Fibroblast of villous mesenchyme (primary cell): ENCODE measurements at places on chromosomes 7 and 10. TPM values are rescaled to one million over a fixed set of nuclear protein-coding genes. Genes with fewer than 3 reads are reported as not detected.

DNA sequence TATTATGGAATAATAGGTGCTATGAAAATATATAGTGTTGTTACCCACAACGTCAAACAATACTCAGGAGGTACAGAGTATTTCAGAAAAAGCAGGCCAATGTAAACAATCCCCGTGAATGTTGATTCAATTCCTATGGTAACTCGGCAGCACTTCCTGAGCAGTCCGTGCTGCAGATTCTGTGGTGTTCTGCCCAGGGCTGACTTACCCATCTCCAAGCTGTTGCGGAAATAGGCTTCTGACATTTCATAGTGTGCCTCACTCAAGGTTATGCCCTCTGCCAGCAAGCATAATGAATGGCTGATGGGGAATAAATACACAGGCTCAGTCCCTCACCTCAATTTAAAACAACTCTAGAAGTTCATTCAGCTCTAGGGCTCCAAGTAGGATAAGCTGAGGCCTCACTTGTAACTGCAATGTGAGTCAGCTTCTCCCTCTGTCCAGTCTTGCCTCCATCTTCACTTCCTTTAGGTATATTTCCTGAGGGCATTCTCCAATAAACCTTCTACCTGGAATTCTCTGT is 177.6 kb downstream of the GNAI1 start:
- peak; percentile 93 for DNase-seq

- no peak for DNase-seq
Measured at GRCh38 chr7:27997188-27997707, 183.3 kb downstream of the JAZF1 start.

DNA sequence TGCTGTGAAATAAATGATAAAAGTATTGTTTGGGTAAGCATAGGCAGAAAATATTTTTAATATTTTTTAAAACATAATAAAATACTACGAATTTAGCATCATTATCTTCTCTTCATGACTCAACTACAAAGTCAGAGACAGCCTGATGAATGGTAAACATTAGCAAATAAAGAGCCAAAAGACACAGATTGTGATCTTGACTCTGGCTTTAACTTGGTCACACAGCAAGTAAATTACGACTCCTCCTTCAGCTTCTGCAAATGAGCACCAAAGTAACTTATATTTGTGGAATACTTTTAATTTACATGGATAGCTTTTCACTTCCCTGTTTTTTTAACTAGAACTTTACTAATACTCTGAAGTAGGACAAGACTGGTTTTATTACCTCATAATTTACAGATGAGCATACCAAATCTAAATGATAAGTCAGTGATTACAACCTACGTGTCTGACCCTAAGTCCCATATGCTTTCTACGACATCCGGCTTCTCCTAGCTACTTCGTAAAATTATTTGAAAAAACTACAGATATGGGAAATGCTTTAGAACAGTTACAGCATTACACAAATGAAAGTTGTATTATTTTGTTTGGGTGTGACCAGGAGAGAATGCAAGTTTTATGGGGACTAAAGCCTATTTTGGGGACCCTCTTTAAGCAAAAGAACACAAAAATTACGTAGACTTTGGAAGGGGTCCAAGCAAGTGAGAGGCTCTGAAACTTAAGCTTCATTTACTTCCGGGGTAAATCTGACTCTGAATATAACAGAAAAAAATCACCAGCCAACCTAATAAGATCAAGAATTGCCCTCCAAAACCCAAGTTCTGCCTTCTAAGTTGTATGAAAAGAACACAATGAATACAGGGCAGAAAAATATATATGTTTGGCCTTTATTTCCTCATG is 133.8 kb downstream of the CPEB3 start:
- peak; percentile 55 for DNase-seq

Gene PPP1R9A
- under 0.01 TPM in 2 replicates for total RNA-seq

Gene TMEM196
- not detected in 2 replicates for total RNA-seq

GRCh38 chr7:150965273-150965830 is 12.8 kb downstream of the KCNH2 start:
- no peak for DNase-seq

- no peak for DNase-seq
Measured at GRCh38 chr7:18145160-18145559, 117.5 kb upstream of the PRPS1L1 start.

DNA sequence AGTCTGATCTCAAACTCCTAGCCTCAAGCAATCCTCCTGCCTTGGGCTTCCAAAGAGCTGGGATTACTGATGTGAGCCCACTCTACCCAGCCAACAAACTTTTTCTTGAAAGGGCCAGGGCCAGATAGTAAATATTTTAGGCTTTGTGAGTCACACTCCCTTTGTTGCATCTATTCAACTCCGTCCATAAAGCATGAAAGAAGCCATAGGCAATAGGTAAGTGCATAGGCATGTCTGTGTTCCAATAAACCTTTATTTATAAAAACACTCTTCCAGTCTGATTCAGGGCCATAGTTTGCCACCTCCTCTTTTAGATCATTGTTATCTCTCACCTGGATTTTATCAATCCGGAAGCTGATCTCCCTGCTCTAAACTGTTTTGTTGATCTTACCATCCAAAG is 105.6 kb upstream of the BMPER start:
- DNase-seq = no peak

GRCh38 chr7:105011831-105012502 is 2.0 kb upstream of the KMT2E start:
- no peak for DNase-seq

Gene MRPS33
- 20.0 and 20.7 TPM in 2 replicates for total RNA-seq

- no peak for DNase-seq
Measured at GRCh38 chr10:8006274-8006999, 48.1 kb upstream of the GATA3 start.

DNA sequence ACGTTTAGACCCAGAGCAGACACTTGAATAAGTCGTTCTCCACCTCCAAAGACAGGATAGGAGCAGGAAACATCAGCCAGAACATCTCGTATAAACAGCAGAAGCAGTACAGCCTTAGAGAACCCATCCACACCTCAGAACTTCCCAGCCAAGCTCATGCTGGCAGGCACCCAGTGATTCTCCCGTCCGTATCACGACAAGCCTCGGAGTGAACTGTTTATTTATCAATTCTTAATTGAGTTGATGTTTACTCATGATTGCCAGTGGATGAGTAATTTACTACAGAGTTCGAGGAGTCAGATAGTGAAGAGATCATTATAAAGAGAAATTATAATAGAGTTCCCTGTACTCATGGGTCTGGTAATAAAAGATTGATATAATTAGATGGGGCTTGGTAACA is 811.5 kb downstream of the LRMDA start:
- DNase-seq = no peak

Gene DPP6
- total RNA-seq = under 0.01 TPM in 2 replicates

DNA sequence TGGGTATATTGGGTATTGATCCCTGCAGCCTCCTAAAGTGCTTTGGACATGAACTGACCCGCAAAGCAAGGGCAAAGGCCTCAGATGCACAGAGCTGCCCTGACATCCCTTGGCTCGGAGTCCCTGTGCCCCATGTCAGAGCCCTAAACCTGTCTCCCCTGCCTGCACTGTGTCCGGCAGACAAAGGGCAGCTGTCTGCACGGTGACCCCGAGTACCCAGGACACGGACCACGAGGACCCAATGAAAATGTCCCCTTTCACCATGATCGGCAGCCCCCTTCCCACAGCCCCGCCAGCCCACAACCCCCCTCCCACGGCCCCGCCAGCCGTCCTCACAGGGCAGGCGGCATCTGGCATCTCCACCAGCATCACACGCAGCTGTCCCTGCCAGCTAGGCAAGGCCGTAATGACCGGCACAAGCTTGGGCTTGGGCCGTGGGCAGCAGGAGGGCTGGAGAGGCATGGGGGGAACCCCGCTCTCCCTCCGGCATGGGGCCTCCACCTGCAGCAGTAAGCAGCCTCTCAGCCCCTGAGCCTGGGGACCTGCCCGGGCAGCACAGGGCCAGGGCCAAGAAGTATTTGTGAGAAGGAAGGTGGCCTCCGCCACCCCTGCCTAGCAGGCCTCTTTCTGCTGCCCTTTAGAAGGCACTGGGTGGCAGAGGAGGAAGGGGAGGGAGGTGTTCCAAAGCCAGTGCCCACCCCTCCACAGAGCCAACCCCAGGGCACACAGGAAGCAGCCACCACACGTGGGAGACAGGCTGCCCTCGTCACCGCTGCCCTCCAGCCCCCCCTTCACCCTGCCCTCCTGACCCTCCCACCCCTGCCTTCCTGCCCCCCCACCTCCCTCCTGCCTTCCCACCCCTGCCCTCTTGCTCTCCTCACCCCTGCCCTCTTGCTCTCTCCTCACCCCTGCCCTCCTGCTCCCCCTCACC is 10.1 kb downstream of the NUDT1 start:
- no peak for DNase-seq

- DNase-seq = no peak
Measured at GRCh38 chr7:11127114-11127785, 153.6 kb downstream of the PHF14 start.

Gene NUTM2E
- total RNA-seq = under 0.01 TPM in 1 of 2 replicates, not detected in the other

GRCh38 chr7:35717013-35717412 is 22.1 kb upstream of the HERPUD2 start:
- DNase-seq = peak; percentile 27

GRCh38 chr7:109259151-109259550 is 689.5 kb downstream of the DNAJB9 start:
- DNase-seq = no peak

- no peak for DNase-seq
Measured at GRCh38 chr7:66896441-66896840, 24.6 kb upstream of the TMEM248 start.

Gene CDNF
- 0.43 and 1.3 TPM in 2 replicates for total RNA-seq

Gene TUBAL3
- total RNA-seq = not detected in 2 replicates

Gene SEMA3D
- 3.0 and 4.8 TPM in 2 replicates for total RNA-seq

GRCh38 chr7:128904381-128905197 is 5.9 kb downstream of the KCP start:
- peak; percentile 63 for DNase-seq

Gene OR2A1
- under 0.01 TPM in 2 replicates for total RNA-seq

DNA sequence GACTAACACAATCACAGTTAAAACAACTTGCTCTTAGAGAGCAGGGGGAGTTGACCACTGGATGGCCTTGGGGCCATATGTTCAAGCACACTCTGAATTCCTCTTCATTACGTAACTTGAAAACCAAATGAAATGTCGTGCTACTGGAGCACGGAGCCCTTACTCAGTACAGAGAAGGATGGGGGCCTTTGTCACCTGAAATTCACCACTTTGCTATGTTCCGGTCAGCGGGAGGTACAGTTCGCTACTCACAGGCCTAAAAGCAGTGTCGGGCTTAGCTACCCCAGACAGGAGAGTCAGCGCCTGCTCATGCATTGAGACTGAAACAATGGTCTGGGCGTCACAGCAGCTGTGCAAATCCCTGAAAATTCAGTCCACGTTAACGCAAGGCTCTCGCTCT is 39.6 kb downstream of the GLI3 start:
- peak; percentile 78 for DNase-seq

Gene LRRD1
- total RNA-seq = under 0.01 TPM in 1 of 2 replicates, not detected in the other

Gene RGS10
- total RNA-seq = 35.4 and 50.9 TPM in 2 replicates

- no peak for DNase-seq
Measured at GRCh38 chr10:58642283-58642682, 129.6 kb downstream of the BICC1 start.

DNA sequence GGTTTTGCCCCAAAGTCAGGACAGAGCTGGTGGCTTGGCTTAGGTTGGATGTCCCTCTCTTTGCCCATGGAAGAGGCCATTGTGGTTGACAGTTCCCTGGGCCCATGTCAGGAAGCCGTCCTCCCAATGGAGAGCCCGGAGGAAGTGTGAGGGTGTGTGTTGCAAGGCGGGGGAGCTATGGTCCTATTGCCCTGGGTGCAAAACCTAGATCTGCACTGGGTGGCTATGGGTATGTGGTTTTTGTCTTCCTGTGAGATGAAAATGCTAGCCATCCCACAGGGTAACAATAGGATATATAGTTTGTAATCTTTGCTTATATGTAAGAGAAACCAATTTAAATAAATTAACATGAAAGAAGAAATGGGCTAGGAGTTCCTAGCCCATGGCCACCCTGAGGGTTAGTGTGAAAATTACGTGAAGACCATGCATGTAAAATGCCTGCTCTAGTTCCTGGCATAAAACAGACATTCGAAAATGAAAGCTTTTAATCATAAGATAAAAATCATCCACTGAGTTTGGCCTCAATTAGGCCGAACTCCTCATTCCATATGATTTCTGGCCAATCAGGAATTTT is 189.2 kb downstream of the PLPP4 start:
- DNase-seq = no peak

DNA sequence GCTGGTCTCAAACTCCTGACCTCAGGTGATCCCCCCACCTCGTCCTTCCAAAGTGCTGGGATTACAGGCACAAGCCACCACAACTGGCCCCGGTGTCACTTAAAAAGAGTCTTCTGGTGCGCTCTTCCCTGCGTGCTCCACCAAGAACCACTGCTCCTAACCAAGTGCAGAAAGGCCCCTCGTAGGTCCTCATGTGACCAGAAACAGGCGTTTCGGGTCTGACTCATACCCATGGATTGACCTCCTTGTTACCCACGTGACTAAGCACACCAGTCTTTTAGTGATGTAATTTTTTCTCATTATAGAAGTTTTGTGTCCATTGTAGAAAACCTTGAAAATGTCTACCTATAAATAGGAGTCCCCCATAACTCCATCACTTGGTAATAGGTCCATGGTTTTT is 13.9 kb downstream of the FKBP6 start:
- DNase-seq = peak; percentile 86

DNA sequence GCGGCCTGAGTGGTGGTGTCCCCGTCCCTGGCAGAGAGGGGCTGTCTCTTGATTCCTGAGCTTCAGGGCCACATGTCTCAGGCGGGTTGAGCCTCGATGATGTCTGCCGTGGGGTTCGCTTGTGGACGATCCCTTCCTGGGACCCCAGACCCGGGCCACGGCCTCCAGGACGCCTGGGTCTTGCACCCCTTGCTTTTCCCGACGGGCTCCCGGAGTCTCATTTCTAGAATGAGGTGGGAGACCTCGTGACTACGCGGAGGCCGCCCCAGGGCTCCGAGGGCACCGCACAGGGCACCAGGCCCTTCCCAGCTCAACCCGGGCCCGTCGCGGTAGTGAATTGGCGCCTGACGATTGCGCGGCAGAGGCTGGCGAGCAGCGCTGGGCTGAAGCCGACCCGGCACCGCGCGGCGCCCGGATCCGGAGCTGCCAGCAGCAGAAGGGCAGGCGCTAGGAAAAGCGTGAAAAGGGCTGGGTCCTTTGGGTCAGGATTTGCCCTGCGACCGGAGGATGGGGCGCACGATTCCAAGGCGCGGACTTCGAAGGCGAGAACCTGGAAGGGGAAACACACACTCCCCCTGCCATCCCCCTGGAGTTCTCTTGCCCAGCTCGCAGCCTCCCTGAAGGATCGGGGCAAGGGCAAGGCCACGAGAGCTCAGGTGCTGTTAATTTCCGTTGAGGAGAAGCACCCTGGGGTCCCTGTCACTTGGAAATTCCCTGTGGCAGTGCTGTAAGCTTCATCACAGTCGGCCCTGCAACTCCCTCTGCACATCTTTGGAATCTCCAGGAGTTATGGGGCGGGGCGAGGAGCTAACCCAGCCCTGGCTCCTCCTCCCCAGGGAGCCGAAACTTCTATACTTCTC is 15.5 kb downstream of the TLX1 start:
- DNase-seq = no peak
